Stimulated activated CD8-positive, alpha-beta memory T cell treated with anti-CD3 and anti-CD28 coated beads, Interleukin-2, amount 100 ng/mL, for 1 hour (primary cell): ENCODE measurements at places on chromosomes 11 and 22.

GRCh38 chr11:68146704-68147474 is 25.7 kb upstream of the CHKA start:
- DNase-seq: no peak

DNA sequence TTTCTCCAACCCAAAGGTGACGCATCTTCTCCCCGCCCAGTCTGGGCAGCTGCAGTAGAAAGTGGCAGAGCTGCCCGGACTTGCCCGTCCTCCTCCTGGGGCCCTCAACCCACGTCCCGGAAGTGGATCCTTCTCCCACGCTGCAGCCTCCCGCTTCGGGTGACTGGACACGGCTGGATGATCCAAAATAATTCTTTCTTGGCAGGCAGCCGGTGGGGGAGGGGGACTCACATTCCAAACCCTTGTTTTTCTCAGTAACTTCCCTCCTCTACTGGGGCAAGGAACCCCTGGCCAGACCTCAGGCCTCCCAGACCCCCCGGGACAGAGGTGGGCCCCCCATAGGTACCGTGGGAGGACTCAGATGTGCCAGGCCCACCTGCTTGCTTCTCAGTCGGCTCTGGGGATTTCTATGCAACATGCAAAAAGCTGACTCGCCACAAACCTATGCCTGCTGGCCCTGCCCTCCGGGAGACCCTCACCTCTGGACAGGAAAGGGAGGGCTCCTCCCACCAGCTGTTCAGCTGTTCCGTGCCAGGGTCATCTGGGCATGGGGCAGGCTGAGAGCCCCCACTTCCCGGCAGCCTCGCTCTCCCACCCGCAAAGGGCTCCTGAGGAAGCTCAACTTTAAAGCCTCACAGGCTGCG is 1.4 kb downstream of the PLXNB2 start:
- no peak for DNase-seq

- no peak for DNase-seq
These were observed 4.7 kb downstream of the SYT7 start for GRCh38 chr11:61575886-61576861.

- DNase-seq: no peak
These were observed 609.3 kb upstream of the CCDC90B start for GRCh38 chr11:83895516-83895915.

- DNase-seq: no peak
These were observed 50.3 kb downstream of the C11orf71 start for GRCh38 chr11:114350022-114350421.

GRCh38 chr11:60477035-60477445 is 15.5 kb upstream of the MS4A12 start:
- no peak for DNase-seq

- no peak for DNase-seq
These were observed 13.9 kb upstream of the NAV2 start for GRCh38 chr11:19698493-19699292.

DNA sequence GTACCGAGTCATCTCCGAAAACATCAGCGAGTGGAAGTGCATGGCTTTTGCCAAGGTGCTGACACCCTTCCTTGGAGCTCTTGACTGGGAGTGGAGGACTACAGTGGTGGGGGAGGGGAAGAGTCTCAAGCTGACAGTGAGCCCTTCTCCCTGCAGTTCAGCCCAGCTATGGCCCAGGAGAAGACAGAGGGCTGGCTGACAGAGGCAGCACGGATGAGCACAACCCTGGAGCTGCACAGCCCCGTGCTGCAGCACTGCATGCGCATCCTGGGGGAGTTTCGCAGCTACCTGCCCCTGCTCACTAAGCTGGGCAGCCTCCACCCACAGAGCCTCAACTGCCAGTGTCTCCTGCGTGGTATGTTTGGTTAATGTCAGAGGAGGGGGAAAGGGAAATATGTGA is 41.4 kb downstream of the DNHD1 start:
- DNase-seq: no peak

DNA sequence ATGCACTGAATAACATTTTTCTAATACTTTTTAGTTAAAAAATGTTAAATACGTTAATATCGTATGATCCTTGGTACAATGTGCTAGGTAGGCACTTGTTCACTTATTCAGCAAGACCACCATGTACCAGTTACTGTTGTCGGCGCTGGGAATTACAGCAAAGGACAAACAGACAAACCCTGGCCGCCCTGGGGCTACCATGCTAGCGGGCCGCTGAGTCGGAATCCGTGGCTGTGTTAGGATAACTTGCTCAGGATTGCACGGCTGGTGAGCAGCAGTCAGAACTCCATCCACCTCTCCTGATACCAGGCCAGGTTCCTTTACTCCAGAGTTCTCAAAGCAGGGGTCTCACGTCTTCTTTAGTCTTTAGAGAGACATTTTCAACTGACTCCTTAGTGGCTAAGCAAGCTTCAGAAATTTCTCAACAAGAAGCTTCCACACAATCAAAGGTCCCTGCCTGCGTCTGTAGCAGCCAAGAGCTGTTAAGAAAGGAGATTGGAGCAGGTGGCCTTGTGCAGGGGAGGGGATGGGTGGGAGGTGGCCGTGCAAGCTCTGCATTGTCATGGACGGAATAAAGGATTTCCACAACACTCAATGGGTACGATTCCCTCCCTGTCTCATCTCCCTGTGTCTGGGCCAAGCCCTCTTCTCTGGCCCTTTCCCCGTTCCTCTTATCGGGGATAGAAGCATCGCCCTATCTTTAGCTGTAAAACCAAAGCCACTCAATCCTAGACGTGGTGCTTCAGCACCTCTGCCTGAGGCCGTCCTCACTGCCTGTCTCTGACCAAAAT is 39.8 kb upstream of the NNMT start:
- DNase-seq: no peak

DNA sequence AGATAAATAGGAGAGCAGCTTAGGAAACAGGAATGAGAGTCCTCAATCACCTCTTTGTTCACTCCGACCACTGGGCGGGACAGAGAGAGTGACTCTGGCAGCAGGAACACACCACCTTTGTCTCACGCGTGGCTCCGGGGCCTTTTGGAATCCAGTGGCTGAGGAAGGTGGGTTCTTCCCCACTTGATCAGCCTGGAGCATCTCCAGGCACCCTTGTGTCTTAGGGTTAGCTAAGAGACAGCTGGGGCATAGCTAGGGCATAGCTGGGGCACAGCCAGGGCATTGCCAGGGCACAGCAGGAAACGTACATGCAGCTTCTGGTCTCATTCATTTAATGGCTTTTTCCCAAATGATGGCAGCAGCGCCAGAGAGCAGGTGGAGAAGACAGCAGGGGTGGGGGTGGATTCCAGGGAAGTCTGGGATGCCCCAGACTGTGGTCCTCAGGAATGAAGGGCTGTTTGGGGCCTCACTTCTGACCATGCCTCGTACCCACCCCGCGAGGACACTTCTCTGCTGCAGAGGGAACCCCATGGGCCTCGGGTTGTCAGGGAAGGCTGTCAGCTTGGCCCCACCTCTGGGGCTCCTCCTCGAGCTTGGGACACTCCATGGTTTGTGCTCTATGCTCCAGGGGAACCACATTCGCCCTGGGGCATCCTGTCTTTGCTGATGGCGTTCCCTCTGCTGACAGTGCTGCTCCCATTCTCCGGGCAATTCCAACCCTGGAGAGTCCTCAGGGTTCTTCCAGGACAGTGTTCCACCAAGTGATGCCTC is 30.4 kb upstream of the SHANK2 start:
- no peak for DNase-seq

DNA sequence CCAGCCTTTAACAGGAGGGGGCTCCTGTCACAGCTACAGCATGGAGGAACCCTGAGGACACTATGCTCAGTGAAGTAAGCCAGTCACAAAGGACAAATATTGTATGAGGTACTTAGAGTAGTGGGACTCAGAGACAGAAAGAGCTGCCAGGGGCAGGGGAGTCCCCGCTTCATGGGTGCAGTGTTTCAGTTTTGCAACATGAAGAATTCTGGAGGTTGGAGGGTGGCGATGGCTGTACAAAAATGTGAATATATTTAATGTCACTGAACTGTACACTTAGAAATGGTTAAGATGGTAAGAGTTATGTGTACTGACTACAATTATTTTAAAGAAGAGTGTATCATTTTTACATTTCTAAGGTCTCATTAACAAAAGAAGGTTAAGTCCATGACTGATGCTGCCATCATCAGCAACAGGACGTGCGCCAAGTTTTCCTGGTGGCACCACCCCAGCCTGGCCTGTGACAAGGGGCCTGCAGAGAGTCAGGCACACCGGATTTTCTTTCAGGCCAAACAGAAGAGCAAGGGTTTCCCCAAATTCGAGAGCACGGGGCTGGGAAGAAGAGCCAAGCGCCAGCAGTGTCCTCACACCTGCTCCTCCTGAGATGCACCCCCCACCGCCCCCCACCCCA is 22.1 kb downstream of the YPEL1 start:
- no peak for DNase-seq

DNA sequence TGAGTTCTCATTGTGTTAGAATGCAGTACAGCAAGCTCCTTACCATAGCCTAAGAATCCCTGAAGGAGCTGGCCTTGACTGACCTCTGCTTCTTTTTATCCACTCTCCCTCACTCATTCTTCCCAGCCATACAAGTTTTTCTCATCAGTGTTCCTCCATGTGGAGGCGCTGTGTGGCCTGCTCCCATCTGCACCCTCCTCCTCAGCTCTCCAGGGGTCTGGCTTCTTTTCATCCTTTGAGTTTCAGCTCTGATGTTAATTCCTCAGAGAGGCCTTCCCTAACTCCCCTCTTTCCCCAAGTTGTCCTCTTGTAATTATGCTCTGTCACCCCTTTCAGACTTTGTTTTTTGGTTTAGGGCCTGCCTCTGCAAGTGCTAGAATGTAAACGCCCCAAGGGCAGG is 144.8 kb downstream of the WNT7B start:
- no peak for DNase-seq

- no peak for DNase-seq
These were observed 1.8 kb downstream of the EWSR1 start for GRCh38 chr22:29269731-29270474.

DNA sequence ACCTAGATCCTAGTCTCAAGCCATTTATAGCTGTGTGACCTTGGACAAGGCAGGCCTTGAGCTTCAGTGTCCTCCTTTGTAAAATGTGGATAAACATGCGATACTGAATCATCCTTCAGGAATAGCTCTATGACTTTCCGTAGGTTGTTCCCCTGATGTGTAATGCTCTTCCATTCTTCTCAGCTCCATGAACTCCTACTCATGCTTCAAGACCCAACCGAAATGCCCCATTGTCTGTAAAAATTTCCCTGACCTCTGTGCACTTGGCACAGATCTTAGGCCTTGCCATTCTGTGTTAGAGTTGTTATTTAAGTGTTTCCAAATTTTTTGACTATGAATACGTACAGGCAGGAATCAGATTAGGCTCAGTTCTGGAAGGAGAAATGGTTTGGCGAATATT is 3.3 kb upstream of the BEST1 start:
- DNase-seq: no peak

DNA sequence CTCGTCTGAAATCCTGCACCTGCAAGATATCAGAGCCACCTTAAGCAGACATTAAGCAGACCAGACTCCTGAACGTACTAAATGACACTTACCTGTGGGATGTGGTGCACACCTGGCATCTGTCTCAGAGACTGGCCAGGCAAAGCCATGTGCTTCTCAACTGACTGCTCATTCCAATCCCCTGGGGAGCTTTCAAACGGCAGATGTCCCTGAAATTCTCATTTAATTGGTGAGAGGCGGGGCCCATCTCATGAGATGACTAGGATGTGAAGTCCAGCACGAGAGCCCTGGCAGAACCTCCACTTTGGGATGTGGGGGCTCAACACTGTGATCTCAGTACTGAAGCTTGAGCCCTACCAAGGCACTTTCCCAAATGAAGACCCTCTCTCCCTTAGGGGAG is 84.9 kb upstream of the HMGXB4 start:
- DNase-seq: no peak

GRCh38 chr22:49334976-49335375 is 492.7 kb downstream of the BRD1 start:
- no peak for DNase-seq
